ENCODE measurements at places on chromosomes 5 and 9. TPM values are rescaled to one million over a fixed set of nuclear protein-coding genes. Genes with fewer than 3 reads are reported as not detected.

Gene CD274
- not detected for total RNA-seq

GRCh38 chr5:123819833-123820232 lies 307.9 kb downstream of the CSNK1G3 start:
- no peaks in the 10 kb centered on the region for H3K36me3 ChIP-seq
- H3K27ac ChIP-seq = no peak overlapping the region
- DNase-seq = no peak
- H3K4me3 ChIP-seq = no peak overlapping the region
- no peaks in the 10 kb centered on the region for H3K27me3 ChIP-seq

DNA sequence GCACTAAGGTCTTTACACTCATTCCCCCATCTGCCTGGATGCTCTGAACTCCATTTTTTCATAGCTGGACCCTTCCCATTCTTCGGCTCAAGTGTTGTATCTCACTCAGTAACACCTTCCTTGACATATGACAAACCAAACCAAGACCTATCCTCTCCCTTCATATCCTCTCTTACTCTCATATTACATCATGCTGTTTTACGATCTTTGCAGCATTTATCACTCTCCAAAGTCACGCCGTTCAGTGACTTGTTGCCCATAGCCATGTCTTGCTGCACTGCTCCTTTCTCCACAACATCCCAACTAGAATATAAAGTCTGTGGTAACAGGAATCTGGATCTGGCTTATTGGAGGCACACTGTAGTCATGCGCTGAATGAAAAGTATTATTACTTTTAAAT lies 923.6 kb upstream of the DMAC1 start:
- H3K27me3 ChIP-seq = no peaks in the 10 kb centered on the region
- H3K4me3 ChIP-seq = no peak overlapping the region
- H3K36me3 ChIP-seq = no peaks in the 10 kb centered on the region
- DNase-seq = no peak
- H3K4me1 ChIP-seq = peaks cover 38% of the 10 kb centered on the region
- no peak overlapping the region for H3K27ac ChIP-seq

DNA sequence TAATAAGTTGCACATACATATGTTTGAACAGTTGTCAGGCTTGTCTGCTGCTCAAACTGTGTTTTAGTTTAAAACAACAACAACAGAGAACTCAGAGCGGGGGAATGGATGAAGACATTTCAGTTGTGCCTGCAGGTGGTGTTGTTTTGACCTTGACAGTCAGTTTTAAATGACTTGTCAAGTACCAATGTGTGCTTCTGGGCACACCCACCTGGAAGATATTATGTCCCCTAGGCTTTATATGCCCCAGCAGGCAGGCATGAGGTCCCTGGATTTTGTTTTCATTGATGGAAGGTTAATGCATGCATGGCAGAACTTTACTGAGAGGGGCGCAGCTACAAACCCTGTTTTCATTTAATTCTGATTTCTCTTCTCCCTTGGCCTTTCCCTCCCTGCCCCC lies 84.6 kb downstream of the AOPEP start:
- H3K4me1 ChIP-seq = peaks cover 5% of the 10 kb centered on the region
- DNase-seq = no peak
- H3K4me3 ChIP-seq = no peak overlapping the region
- H3K36me3 ChIP-seq = no peaks in the 10 kb centered on the region

- no peaks in the 10 kb centered on the region for H3K36me3 ChIP-seq
- no peak for DNase-seq
- no peak overlapping the region for H3K27ac ChIP-seq
- no peak overlapping the region for H3K4me3 ChIP-seq
- H3K27me3 ChIP-seq = no peaks in the 10 kb centered on the region
- H3K4me1 ChIP-seq = peaks cover 10% of the 10 kb centered on the region
Observed at GRCh38 chr9:20906326-20906725, 125.1 kb downstream of the HACD4 start.

DNA sequence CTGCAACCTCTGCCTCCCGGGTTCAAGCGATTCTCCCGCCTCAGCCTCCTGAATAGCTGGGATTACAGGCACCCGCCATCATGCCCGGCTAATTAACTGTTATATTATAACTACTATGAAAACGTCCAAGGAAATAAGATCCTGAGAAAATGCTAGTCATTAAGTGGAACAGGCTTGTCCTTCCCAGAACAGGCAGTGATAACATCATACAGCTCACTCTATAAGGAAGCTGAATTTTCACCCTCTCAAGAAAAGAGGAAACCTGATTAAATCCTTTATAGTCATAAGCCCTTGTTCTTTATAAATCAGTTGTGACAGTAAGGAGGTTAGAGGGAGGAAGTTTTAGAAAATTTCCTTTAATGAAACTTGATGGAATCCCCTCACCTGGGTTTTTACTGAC lies 163.9 kb upstream of the CLINT1 start:
- no peak for DNase-seq
- peaks cover 18% of the 10 kb centered on the region for H3K4me1 ChIP-seq
- no peak overlapping the region for H3K27ac ChIP-seq

GRCh38 chr9:93471124-93471523 lies 17.7 kb upstream of the FAM120AOS start:
- H3K4me3 ChIP-seq = no peak overlapping the region
- H3K4me1 ChIP-seq = peaks cover 10% of the 10 kb centered on the region
- H3K27me3 ChIP-seq = no peaks in the 10 kb centered on the region
- no peaks in the 10 kb centered on the region for H3K36me3 ChIP-seq
- no peak overlapping the region for H3K27ac ChIP-seq

GRCh38 chr9:133855802-133856521 lies 117.8 kb upstream of the SARDH start:
- H3K27me3 ChIP-seq = no peaks in the 10 kb centered on the region
- H3K27ac ChIP-seq = no peak overlapping the region
- H3K4me3 ChIP-seq = no peak overlapping the region
- H3K36me3 ChIP-seq = no peaks in the 10 kb centered on the region
- DNase-seq = no peak
- peaks cover 8% of the 10 kb centered on the region for H3K4me1 ChIP-seq

Gene ORM2
- total RNA-seq = not detected

DNA sequence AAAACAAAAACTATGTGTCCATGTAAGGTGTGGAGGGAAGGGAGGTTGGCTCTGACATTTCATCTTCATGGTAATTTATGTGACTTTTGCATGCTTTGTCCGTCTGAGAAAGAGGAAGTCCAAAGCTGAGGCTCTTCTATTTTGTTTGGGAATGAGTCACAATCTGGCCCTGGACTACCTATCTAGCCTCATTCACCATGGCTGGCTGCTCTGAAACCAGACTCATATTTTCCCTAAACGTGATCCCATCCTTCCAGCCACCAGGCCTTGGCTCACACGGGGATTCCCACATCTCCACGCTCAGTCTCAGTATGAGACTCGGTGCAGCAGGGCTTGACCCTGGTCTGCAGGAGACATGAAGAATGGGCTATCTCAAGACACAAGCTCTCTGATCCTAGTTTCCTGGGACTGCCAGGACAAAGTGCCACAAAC lies 672.8 kb downstream of the ACTL7B start:
- no peaks in the 10 kb centered on the region for H3K4me1 ChIP-seq
- no peak overlapping the region for H3K4me3 ChIP-seq
- no peak overlapping the region for H3K27ac ChIP-seq
- H3K27me3 ChIP-seq = no peaks in the 10 kb centered on the region
- no peak for DNase-seq

Gene SKP1
- total RNA-seq = 507 TPM

Gene PPP3R2
- total RNA-seq = not detected

Gene C9orf50
- total RNA-seq = not detected

DNA sequence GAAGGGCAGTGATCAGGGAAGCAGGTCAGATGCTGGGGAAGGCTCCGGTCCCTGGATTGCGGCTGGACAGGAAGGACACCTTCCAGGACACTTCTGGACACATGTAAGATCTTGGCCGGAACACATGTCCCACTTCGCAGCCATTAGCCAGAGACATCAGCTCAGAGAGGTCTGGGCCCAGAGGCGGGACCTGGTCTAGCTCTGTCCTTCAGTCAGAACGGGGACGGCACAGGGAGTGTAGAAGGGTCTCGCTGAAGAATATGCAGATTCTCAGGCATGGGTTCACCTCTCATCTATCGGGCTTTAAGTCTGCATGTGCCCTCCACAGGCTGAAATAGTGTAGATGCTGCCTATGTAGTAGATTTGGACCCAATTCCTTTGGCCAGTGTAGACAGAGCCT lies 73.3 kb downstream of the NTNG2 start:
- DNase-seq = no peak
- H3K4me1 ChIP-seq = peaks cover 13% of the 10 kb centered on the region
- no peak overlapping the region for H3K4me3 ChIP-seq
- no peak overlapping the region for H3K27ac ChIP-seq
- peaks cover 24% of the 10 kb centered on the region for H3K27me3 ChIP-seq
- no peaks in the 10 kb centered on the region for H3K36me3 ChIP-seq

Gene TIMD4
- total RNA-seq = not detected

DNA sequence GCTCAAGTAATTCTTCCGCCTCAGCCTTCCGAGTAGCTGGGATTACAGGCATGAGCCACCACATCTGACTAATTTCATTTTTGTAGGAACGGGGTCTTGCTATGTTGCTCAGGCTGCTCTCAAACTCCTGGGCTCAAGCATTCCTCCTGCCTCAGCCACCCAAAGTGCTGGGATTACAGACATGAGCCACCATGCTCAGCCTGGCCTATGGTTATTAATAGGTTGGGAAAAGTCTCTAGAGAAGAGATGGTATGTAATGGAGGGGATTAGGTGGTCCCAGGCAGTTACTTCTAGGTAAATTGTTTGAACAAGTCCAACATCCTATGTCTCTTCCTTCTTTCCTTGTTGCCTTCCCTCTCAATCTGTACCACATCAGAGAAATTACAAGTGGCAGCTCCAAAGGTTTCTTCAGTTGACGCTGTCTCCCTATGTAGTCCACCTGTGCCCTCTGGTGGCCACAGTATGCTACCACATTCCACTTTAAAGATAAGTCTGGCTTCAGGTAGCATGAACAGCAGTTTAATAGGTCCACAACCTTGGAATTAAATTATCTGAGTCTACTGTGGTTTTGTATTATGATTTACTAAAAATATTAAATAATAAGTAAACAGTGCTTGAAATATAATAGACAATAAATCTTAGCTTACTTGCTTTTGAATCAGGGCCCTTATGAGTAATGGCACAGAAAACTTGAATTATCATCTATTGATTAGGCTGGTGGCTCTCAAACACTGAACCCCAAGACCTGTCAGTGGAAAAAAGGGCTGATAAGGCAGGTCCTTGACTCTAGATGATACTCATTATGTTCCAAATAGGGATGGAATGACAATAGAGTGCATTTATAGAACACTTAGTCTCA lies 9.7 kb downstream of the TIGD6 start:
- H3K27ac ChIP-seq = no peak overlapping the region
- no peaks in the 10 kb centered on the region for H3K4me1 ChIP-seq
- no peak overlapping the region for H3K4me3 ChIP-seq
- peak; percentile 86 for DNase-seq
- H3K36me3 ChIP-seq = no peaks in the 10 kb centered on the region
- no peaks in the 10 kb centered on the region for H3K27me3 ChIP-seq

GRCh38 chr5:100832252-100833230 lies 70.5 kb downstream of the ST8SIA4 start:
- no peak overlapping the region for H3K27ac ChIP-seq
- no peaks in the 10 kb centered on the region for H3K4me1 ChIP-seq
- no peaks in the 10 kb centered on the region for H3K36me3 ChIP-seq
- DNase-seq = no peak

DNA sequence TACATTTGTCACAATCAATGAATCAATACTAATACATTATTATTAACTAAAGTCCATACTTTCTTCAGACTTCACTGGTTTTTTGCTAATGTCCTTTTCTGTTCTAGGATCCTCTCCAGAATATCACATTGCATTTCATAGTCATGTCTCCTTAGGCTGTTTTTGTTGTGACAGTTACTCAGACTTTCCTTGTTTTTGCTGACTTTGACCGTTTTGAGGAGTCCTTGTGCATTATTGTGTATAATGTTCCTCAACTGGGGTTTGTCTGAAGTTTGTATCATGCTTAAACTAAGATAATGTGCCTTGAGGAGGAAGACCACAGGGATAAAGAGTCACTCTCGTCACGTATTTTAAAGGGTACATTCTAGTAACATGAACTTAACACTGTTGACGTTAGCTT lies 376.9 kb downstream of the NTRK2 start:
- DNase-seq = no peak
- H3K27me3 ChIP-seq = no peaks in the 10 kb centered on the region
- no peak overlapping the region for H3K4me3 ChIP-seq
- no peak overlapping the region for H3K27ac ChIP-seq

Gene CCNO
- total RNA-seq = 0.93 TPM

Gene SLC25A46
- total RNA-seq = 33.5 TPM

Gene OLFM1
- total RNA-seq = 4.0 TPM

DNA sequence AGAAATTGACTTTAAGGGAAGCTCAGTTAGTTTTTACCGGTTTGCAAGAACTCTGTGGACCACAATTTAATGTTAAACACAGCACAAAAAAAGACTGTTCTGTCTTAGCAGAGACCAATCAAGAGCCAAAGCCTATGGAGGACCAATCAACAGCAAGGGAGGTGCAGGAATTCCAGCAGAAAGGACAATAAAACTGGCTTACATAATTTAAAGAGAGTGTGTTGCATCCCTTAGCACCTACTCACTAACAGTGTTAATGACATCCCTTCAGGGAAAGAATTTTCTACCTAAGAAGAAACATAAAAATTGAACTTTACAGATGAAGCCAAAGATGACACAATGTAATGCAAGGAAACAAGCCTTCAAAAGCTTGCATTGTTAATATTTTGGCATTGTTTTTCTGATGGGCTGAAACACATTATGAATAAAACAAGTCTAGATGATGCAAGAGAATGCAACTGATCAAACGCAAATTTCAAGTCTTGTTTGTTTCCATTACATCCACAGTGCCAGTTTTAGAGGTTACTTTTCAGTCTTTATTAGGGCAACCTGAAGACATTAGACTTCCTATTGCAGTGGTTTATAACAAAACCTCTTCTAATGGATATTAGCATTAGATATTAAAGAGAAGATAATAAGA lies 111.3 kb upstream of the FST start:
- no peak overlapping the region for H3K4me3 ChIP-seq
- DNase-seq = no peak
- no peaks in the 10 kb centered on the region for H3K36me3 ChIP-seq
- H3K27me3 ChIP-seq = no peaks in the 10 kb centered on the region
- H3K27ac ChIP-seq = no peak overlapping the region
- no peaks in the 10 kb centered on the region for H3K4me1 ChIP-seq

GRCh38 chr9:73089304-73089985 lies 62.2 kb upstream of the ANXA1 start:
- H3K36me3 ChIP-seq = no peaks in the 10 kb centered on the region
- no peaks in the 10 kb centered on the region for H3K4me1 ChIP-seq
- H3K4me3 ChIP-seq = no peak overlapping the region
- DNase-seq = no peak
- no peak overlapping the region for H3K27ac ChIP-seq
- no peaks in the 10 kb centered on the region for H3K27me3 ChIP-seq

- H3K27me3 ChIP-seq = no peaks in the 10 kb centered on the region
- no peaks in the 10 kb centered on the region for H3K36me3 ChIP-seq
- H3K4me1 ChIP-seq = peaks cover 17% of the 10 kb centered on the region
- no peak overlapping the region for H3K27ac ChIP-seq
- no peak overlapping the region for H3K4me3 ChIP-seq
- peak; percentile 62 for DNase-seq
Observed at GRCh38 chr9:107239474-107239873, 43.6 kb upstream of the RAD23B start.
